ENCODE measurements at places on chromosomes 5 and 9.

GRCh38 chr5:120779674-120780073 is 315.6 kb downstream of the PRR16 start:
- DNase-seq = peak; percentile 56

- no peak for DNase-seq
Measured at GRCh38 chr9:7286101-7286500, 513.5 kb downstream of the DMAC1 start.

- no peak for DNase-seq
Measured at GRCh38 chr9:22838266-22838665, 391.6 kb downstream of the DMRTA1 start.

DNA sequence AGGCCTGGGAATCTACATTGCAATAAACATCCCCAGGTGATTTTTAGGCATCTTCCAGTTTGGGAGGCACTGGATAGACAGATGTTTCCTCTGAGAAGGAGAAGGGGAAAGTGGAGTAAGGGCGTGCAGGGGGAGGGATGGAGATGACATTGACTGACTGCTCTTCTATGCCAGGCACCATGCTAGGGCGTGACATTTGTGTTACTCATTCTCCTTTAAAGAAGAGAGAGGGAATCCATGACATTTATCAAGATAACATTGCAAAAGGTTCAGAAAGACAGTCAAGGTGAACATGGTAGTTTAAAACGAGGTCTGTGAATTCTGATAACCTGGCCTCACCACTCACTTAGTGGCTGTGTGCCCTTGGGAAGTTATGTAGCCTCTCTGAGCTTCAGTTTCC is 35.8 kb downstream of the FGF1 start:
- no peak for DNase-seq

DNA sequence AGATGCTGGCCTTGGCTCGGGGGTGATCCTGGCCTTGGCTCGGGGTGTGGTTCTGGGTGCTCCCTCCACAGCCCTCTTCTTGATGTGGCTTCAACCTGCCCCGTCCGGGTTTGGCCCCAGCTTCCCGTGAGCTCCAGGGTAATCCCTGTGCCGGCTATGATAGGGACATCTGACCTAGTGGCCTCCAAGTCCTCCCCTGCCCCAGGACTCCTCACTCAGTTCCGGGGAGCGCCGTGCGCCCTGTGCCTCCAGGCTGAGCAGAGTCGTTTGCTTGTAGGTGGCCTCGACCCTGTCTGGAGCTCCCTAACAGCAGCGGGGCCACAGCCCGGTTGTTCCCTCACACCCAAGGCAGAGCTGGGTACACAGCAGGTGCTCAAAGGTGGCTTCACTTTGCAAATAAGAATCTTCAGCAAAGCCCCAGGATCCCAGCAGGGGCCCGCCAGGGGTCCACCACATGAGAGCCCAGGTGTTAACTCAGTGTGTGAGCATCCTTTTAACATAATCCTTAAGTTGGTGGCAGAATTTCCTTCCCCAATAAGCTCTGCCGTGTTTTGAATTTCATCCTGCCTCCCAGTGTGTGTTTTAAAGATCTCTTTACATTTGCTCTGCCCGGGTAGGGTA is 32.3 kb upstream of the CEP72 start:
- no peak for DNase-seq

GRCh38 chr5:35338157-35338453 is 107.8 kb upstream of the PRLR start:
- DNase-seq = no peak

DNA sequence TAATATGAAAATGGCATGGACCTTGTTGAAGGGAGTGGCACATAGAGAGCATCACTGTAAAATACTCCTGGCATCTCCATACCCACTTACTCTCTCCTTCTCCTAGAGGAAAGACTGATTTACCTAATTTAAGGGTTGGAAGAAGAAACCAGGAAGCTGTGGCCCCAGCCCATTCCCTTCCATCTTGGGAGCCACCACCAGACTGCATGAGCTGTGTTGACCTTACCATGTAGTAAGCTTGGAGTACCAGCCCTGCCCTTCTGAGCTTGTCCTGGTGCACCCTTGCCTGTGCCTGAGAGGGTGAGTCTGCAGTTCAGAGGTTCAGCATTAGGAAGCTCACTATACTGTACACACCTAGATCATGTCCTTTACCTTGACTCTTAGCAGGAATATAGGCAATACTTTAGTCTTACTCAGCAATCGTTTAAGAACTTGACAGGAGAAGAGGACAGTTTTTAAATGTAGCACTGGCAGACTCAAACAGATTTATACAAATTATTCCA is 35.7 kb upstream of the HMGCS1 start:
- DNase-seq = no peak

GRCh38 chr9:110573305-110573704 is 6.2 kb downstream of the SVEP1 start:
- DNase-seq = no peak

- peak; percentile 64 for DNase-seq
Measured at GRCh38 chr9:35903049-35903448, 3.0 kb upstream of the HRCT1 start.

GRCh38 chr5:90866333-90866732 is 307.7 kb downstream of the ADGRV1 start:
- DNase-seq = peak; percentile 48

- no peak for DNase-seq
Measured at GRCh38 chr5:14040542-14040941, 96.1 kb upstream of the DNAH5 start.

DNA sequence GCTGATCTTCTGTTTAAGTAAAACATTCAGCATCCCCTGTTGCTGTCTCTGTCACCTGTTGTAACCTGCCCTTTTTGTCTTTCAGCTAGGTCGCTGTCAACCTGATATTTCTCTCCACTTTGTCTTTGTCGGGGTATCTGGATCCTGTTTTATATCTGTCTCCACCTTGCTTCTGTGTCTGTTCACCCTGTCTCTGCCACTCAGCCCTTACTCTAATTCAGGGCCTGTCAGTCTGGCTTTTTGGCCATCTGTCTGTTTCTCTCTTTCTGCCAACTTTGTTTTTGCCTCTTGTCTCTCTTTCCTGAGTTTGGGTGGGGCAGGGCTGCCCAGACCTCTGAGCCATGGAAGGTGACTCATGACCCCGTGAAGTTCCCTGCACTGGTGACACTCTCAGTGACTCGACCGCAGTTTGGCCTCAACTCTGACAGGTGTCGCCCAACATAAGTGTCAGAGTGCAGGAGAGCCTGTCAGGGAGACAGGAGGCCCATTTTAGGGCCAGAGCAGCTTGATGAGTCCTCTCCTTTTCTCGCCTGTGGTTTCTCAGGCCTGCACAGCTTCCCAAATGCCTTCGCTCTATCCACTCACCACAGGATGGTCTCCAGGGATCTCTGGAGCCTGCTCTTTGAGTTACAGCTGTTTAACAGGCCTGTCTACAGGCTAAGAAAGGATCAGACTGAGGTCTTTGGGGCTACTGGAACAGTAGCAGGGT is 868 bp downstream of the ZBTB43 start:
- DNase-seq = peak; percentile 88

DNA sequence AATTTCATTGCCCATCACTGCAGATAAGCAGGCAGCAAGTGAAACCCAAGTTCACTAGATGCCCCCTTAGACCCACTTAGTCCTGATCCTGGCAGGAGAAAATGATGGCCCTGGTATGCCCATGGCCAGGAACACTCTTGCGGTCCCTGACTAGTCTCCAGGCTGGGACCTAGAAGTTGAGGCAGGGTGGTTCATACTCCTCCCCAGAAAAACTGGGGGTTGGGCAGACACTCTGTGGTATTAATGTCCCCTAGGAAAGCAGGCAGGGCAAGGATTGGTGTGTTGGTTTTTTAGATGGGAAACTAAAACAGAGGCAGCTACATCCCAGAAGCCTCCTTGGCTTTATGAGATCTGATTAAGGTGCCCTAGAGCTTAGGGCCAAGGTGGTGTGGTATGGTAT is 13.1 kb downstream of the LHX6 start:
- no peak for DNase-seq
